ENCODE measurements at places on chromosomes 2 and 18.

- DNase-seq, result no peak
These were observed 86.6 kb upstream of the EPC2 start for GRCh38 chr2:148557844-148558436.

GRCh38 chr18:48136051-48136826 is 205.8 kb upstream of the SMAD2 start:
- DNase-seq, result no peak

DNA sequence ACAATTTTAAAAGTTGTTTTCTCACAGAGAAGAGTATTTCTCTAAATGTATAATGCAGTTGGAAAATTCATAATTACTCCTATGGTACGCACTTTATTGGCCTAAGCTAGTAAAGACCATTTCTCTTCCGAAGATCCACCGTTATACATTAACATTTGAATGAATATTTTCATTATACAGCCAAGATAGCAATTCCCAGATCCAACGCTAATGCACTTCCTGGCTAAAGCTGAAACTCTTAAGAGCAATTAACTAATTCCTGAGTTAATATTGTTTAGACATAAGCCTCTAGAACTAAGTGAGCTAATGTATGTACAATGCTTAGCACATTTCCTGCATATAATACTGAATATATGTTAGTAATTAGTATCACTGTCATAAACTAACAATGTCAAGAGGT is 56.2 kb downstream of the PDK1 start:
- DNase-seq, result no peak

GRCh38 chr2:104465981-104466380 is 387.9 kb upstream of the POU3F3 start:
- no peak for DNase-seq

DNA sequence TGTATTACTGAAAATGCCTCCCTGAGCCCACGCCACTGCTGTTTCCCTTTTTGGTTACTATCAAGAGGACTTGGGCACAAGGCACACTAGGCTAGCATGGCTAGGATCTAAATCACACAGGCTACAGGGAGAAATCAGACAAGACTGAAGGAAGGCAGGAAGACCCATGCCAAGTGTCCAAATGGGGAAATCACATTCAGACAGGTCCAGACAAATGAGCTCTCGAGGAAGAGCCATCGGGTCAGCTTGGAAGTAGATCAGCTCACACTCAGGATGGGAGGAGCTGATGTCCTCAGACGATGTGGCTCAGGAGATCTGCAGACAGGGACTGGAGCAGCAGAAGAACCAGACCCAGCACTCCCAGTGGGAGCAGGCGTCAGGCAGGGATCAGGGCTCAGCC is 113.2 kb downstream of the COL6A3 start:
- DNase-seq, result no peak

GRCh38 chr2:239175181-239175580 is 225.6 kb downstream of the HDAC4 start:
- no peak for DNase-seq

DNA sequence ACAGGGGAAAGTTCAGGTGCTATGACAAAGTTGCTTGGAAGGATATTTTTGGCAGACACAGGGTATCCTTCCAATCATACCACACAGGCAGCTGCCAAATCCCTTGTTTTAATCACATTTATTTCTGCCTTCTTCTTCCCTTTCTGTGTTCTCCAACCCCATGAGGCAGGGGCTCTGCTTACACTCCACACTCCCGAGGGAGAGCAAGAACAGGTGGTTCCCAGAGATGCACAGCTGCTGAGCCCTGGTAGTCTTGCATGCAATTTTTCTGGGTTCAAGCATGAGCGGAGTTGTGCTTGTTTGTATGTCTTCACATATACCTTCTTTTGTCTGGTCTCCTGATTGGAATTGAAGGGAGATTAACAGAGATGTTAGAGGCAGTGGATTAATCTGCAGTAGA is 251.7 kb upstream of the ST6GAL2 start:
- DNase-seq, result no peak
